ENCODE measurements at places on chromosomes 12 and 14.
A peak's percentile ranks its signal among the peaks of the same experiment; 100 is the strongest.

GRCh38 chr12:60704171-60704914, 1108.5 kb downstream of the SLC16A7 start:
- no peak for DNase-seq

GRCh38 chr12:78060186-78060585, 229.5 kb downstream of the NAV3 start:
- DNase-seq, result no peak

GRCh38 chr12:117042862-117043261, 56.4 kb downstream of the TESC start:
- peak; percentile 76 for DNase-seq

GRCh38 chr14:100888789-100889315, 14.7 kb downstream of the RTL1 start:
- no peak for DNase-seq

- no peak for DNase-seq
These were observed 86.9 kb upstream of the FLRT2 start for GRCh38 chr14:85442996-85443395.

- no peak for DNase-seq
These were observed 120.3 kb downstream of the FBXL14 start for GRCh38 chr12:1474041-1474573.

- DNase-seq, result no peak
These were observed 23.4 kb downstream of the SERPINA1 start for GRCh38 chr14:94364964-94365363.

GRCh38 chr14:72547999-72548398, 345.9 kb downstream of the DPF3 start:
- DNase-seq, result no peak

GRCh38 chr12:129530517-129530916, 373.3 kb downstream of the TMEM132D start:
- DNase-seq, result no peak

- no peak for DNase-seq
These were observed 45.9 kb downstream of the TSPAN9 start for GRCh38 chr12:3122841-3123678.

GRCh38 chr12:103858953-103859601, 18.0 kb upstream of the NT5DC3 start:
- no peak for DNase-seq

GRCh38 chr14:95472819-95473251, 43.6 kb downstream of the SYNE3 start:
- no peak for DNase-seq

- DNase-seq, result no peak
These were observed 37.0 kb upstream of the FRMD6 start for GRCh38 chr14:51614707-51615106.

- no peak for DNase-seq
These were observed at the start of gene PAH for GRCh38 chr12:102917026-102917787. PAH (minus strand) TSS chr12:102917244; CDS start chr12:102917130, 114 bp downstream.

- no peak for DNase-seq
These were observed 1.4 kb upstream of the CCDC88C start for GRCh38 chr14:91419044-91419397.

DNA sequence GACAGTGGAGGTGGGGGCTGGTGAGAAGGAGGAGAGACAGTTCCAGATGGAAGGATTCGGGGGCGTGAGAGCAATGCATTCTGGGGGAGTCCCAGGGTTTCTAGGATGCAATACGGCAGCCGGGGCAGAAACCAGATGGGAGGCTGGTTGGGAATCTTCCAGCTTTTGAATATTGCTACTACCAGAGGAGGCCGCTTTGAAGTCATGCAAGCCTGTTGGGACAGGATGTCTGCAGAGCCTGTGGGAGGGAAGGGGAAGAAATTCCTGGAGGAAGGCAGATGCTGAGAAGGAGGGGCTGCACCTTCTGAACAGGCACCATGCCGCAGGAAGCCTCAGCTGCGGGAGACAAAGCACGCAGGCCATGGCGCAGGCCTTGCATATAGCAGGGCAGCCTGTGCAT, 105.4 kb downstream of the APAF1 start:
- DNase-seq, result no peak

Data from hematopoietic multipotent progenitor cell treated with erythropoietin and hydrocortisone succinate and interleukin-3 and kit ligand, for 17 days (in vitro differentiated cells).